ENCODE measurements at places on chromosomes 2 and 18.

DNA sequence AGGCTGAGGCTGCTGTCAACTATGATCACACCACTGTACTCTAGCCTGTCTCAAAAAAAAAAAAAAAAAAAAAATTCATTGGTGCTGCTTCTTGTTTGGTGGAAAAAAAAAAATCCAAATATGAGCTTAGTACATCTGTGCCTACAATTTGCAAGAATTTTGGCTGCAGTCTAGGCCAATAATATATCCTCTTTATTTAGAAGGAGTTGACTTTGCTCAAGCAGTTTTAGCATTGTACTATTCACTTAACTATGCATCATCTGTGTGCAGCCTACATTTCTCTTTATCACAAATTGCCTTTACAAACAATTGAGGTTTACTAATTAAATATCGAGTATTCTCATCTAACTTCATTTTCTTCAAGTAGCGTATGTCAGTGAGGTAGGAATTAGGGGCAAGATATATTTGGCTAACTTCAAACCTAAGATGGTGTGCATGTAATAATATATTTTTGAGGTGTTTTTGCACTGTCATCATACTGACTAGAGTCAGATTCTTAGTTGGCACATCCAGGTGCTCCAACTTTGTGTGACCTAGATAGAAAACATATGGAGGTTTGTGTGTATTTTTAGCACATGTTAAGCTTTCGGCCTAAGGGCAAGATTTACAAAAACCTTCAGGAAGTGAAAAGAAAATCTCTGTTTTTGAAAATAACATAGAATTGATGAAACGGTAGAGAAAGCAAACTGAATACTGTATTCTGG, 51.8 kb downstream of the PMS1 start:
- DNase-seq, result no peak

GRCh38 chr2:112137516-112138158, 548 bp upstream of the FBLN7 start:
- no peak for DNase-seq

DNA sequence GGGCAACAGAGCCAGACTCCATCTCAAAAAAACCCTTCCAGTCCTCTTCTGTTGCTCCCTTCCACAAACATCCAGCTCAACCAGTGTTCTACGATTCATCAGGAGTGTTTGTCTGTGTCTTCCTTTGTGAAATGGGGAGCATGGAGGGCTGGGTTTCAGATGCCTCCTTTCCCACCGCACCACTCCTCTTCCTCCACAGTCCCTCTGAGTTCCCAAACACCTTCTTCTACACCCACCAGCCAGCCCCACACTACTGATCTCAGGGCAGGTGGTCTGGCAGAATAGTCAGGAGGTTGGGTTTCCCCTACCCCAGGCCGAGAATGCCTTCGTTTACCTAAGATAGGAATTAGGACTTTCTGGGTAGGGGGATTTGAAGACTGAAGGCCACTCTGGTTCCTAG, 36.9 kb downstream of the NGEF start:
- DNase-seq, result no peak

DNA sequence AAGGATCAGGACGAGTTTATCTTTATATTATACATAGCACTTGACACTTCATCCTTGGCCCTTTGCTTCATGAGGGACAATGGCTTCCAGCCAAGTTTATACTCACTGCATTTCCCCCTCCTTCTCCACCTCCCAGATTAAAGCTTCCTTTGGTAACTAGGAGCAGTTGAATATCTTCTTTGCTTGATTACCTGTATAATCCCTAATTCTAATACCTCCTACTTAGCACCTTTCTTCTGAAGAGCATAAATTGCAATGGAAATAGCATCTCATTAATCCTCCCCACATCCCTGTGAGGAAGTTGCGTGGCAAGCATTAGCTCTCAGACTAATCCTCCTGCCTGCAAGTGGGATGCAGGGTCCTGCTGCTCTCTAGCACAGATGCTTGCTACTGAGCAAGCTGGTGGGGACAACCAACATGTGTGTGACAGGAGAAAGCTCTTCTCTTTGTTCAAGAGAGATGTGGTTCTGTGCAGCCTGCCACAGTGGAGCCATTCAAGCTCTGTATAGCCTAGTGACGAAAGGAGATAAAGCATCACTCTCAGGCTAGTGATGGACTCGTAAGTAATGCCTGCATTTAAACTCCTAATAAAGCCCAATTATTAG, 19.1 kb downstream of the KLHL14 start:
- DNase-seq, result no peak

GRCh38 chr2:55609938-55610578, 7.4 kb downstream of the PPP4R3B start:
- DNase-seq, result no peak

DNA sequence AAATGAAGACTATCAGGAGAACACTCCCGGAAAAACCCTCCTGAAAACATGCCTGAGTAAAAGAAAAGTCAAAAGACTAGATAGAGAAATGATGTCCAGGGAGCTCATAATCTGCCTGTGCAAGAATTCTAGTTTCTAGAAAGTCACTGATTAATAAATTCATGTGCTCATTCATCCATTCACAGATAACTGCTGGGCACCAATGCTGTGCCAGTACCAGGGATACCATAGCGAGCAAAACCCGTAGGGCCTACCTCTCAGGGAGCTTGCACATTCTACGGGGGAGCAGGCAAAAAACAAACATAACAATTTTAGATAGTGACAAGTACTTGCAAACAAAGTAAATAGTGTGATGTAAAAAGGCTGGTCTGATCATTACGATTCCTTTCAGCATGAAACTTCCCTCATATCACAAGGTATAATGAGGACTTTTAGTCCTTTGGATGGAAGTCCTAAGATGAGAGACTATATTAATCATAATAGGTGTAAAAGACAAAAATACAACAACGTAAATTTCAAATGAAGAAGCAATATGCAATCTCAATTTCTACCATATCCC, 289.9 kb downstream of the AFF3 start:
- no peak for DNase-seq

DNA sequence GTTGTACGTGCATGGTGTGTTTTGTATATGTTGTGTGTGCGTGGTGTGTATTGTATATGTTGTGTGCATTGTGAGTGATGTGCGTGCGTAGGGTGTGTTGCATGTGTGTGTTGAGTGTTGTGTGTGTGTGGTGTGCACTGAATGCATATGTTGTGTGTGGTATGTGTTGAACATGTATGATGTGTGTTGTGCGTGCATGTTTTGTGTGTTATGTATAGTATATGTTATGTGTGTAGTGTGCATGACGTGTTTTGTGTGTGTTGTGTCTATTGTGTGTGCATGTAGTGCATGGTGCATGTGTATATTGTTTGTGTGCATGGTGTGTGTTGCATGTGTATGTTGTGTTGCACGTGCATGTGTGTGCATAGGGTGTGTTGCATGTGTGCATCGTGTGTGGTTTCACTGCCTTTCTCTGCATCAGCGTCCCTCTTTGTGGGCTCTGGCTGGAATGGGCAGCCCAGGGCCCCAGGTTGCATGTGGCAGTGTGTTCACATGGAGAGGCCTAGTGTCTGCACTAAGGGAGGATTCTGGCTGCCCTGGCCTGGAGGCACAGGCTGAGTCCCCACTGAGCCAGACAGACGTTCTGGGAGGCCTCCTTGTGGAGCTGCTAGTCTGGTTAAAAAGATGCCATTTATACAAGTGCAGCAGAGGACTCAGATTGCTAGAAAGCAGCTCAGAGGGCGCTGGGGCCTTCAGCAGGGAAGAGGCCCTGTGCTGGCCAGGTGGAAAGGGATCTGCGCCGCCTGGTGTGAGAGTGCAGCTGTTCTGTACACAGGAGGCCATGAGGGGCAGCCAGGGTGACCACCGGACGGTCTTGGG, 107.2 kb downstream of the FAM168B start:
- DNase-seq, result no peak

DNA sequence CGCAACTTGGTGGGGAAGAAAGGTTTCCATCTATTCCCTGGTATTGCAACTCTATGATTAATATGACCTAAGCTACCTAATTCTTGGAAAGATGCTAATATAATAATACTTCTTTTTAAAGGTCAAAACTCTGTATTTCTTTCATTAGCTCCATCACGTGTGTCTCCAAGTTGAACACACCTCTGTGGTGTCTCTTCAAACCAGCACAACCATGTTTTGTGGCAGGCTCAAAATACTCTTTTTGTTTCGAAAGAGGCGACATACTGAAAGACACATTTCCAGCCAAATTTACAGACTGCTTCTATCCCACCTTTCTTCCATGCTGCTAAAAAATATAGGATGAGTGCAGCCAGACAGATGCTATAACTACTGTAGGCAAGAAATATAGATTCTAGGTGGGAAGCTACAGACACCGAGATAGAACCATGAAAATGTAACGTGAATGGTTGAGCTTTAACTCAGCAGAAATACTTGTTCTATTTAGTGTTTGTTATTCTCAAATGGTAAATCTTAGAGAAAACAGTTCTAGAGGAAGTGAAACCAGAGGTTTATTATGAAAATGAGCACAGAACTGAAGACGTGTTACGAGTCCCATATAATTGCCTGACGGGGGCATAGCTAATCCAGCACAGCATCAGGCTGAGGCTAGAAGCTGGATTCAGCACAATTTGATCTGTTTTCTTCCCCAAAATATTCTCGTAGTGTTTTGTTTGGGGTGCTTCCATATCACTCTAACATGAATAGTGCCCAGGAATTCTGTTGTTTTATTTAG, 991.5 kb upstream of the FANCL start:
- no peak for DNase-seq

DNA sequence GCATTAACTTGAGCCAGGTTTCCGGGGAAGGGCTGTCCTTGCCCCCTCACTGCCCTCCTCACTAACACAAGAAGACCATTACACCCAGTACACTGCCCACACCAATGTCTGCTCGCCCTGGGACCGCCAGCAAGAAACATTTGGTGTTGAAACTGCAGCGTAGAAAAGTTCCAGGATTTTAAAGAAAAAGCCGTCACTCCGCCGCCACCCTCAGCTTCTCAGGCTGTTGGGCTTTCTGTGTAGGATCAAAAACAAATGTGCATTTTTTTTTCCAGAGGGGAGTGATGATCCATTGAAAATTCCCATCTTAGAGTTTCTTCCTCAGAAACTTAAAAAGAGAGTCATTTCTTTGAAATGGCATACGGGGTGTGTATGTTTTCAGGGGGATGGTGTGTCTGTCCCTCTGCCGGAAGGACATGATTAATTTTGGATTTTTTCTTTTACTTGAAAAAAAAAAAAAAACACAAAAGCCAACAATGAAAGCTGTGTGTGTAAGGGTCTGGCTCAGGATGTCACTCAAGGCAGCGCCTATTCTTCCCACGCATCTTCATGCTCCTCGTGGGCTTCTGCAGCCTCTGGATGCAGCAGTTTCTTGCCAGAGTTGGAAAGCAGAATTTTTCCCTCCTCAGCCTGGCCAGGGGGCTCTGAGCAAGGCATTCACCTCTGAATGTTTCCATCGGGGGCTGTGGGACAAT, 184.9 kb downstream of the GLI2 start:
- DNase-seq, result no peak
